Kidney (tissue), 22 donors: ENCODE measurements at places on chromosomes 13 and 19. TPM values are rescaled to one million over a fixed set of nuclear protein-coding genes. Genes with fewer than 3 reads are reported as not detected.

GRCh38 chr13:72100339-72100738 is 233.3 kb upstream of the DACH1 start:
- no peak overlapping the region for H3K27ac ChIP-seq
- H3K27me3 ChIP-seq, result no peaks in the 10 kb centered on the region
- no peak overlapping the region for H3K4me3 ChIP-seq
- no peaks in the 10 kb centered on the region for H3K4me1 ChIP-seq

CFAP97D2 gene
- not detected for total RNA-seq

APOC4 gene
- not detected for total RNA-seq

FFAR3 gene
- total RNA-seq, result not detected

CGB1 gene
- not detected for total RNA-seq

DNA sequence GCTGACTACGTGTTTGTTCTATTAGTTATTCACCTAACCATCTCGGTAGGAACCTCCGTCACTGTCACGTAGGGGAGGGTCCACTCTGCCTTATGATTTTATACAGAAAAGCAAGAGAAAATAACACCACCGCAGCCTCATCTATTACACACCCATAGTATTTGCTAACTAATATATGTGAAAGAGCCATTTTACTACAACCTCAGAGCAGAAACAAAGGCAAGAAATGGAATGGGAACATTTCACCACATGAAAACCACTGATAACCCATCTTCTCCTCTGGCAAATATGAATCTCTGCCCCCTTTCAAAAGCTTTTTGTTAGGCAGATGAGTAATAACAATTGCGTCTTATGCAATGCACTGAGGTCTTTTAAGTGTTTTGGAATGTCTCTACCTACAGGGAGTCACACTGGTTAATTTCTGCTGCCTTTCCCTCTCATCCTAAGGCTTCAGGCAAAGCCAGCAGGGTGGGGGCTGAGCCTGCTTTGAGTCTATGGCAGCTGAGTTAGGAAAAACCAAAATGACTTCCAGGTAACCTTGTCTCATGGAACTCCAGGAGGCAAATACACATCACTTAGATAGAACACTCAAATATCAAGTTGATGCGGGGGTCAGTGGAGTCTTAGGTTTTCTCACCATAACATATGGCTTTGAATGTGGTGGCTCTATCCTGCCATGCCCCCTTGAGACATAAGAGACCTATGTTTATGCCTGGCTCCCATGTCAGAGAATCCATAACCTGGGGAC is 15.0 kb downstream of the TSHZ3 start:
- H3K4me3 ChIP-seq, result no peak overlapping the region
- H3K27me3 ChIP-seq, result no peaks in the 10 kb centered on the region
- H3K4me1 ChIP-seq, result peaks cover 1% of the 10 kb centered on the region
- no peak for DNase-seq

- H3K36me3 ChIP-seq, result no peaks in the 10 kb centered on the region
- DNase-seq, result no peak
- peaks cover 85% of the 10 kb centered on the region for H3K27me3 ChIP-seq
- H3K4me1 ChIP-seq, result no peaks in the 10 kb centered on the region
- H3K4me3 ChIP-seq, result no peak within 1 kb of the TSS
Observed at GRCh38 chr13:78603240-78603957, at the start of gene POU4F1. POU4F1 (minus strand) TSS chr13:78603552; CDS start chr13:78603326, 226 bp downstream.

JAK3 gene
- 30.8 TPM for total RNA-seq

SLC25A15 gene
- 7.7 TPM for total RNA-seq

FGF21 gene
- total RNA-seq, result not detected

KCNN1 gene
- total RNA-seq, result 0.19 TPM

DNA sequence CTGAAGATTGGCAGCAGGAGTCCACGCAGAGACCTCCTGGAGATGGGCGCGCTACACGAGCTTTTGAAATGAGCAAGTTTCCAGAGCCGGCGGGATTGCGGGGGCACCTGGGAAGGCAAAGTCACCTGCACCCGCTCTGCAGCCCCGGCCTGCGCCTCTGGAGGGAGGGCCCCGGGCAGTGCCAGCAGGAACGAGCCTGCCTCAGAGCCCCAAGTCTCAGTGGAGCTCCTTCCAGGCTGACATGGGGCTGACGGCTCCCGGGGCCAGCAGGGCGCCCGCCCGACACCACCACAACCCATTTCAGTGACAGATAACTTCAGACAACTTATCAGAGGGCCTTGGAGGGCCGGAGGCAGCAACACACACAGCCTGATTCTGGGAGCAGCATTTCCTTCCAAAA is 45.0 kb downstream of the RASA3 start:
- no peaks in the 10 kb centered on the region for H3K4me1 ChIP-seq
- H3K27ac ChIP-seq, result no peak overlapping the region
- H3K36me3 ChIP-seq, result no peaks in the 10 kb centered on the region
- DNase-seq, result no peak
- H3K4me3 ChIP-seq, result no peak overlapping the region

SELENOW gene
- 254 TPM for total RNA-seq

DNA sequence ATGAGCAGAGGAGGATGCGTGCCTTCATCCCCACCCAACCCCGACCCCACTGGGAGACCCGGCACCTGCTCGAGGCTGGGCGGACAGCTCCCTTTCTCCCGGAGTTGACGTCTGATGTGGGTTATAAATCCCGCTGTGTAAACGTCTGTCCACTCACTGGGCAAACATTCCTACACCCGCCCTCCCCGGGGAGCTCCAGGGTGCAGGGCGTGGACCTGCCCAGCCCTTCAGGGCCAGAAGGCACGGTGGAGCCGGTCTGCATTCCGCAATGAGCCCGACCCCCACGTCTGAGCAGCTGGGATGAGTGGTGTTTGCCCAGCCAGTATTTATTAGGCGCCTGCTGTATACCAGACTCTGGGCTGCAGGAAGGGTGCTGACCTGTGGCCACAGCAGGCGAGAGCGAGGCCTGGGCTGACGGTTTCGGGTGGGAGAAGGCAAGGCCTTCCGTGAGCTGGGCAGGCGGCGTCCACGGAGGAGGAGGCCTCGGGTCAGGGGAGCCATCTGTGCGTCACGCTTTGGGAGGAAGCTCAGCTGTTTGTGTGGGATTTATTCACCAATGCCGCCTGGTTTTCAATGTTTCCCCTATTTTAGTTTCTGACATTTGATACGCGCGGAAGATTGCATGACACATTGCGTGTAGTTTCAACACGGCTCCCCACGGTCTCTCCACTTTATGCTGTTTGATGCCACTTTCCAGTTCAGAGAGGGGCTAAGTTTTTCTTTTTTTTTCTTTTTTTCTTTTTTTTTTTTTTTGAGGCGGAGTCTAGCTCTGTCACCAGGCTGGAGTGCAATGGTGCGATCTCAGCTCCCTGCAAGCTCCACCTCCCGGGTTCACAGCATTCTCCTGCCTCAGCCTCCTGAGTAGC is 2.0 kb downstream of the MISP start:
- no peaks in the 10 kb centered on the region for H3K27me3 ChIP-seq
- H3K27ac ChIP-seq, result peak overlapping the region; percentile 59
- H3K36me3 ChIP-seq, result no peaks in the 10 kb centered on the region
- peak; percentile 94 for DNase-seq
- no peak overlapping the region for H3K4me3 ChIP-seq
- H3K4me1 ChIP-seq, result no peaks in the 10 kb centered on the region

DNA sequence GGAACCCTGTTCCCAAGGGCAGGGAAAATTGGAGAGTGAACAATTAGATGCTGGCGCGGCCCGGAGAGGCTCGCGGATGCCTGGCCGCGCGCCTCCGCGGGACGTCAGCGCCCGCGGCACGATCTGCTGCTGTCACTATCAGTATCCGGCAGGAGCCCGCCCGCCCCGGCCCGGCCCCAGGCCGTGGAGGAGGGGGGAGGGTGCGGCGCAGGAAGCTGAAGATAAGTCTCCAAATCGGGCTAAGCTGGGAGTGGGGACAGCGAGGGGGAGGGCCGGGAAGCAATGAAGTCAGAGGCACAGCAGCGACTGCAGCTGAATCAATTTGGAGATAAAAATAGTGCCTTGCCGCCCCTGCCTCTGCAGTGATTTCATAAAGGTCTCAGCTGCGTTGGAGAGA is 441.5 kb upstream of the KLF12 start:
- DNase-seq, result peak; percentile 85
- H3K27ac ChIP-seq, result no peak overlapping the region
- peak overlapping the region; percentile 43 for H3K4me3 ChIP-seq
- no peaks in the 10 kb centered on the region for H3K36me3 ChIP-seq

DNA sequence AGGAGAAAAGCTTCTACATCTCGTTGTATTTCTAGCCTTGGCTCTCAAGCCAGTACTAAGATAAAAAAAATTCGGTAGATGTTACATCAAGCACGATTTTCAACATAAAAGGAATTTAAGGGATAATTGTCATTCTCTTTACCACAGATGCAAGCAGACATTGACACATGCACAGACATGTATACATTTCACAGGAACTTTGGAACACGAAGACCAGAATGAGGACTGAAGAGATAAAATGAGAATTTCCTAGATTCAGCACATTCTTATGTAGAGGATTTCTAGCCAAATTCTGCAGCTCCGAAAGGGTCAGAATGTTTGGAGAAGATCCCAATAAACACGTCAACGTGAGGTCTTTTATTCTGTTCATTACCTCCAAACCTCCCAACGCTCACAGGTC is 284.5 kb upstream of the ARGLU1 start:
- H3K36me3 ChIP-seq, result no peaks in the 10 kb centered on the region
- no peaks in the 10 kb centered on the region for H3K4me1 ChIP-seq
- no peak for DNase-seq

ZSCAN1 gene
- 0.98 TPM for total RNA-seq

GRCh38 chr19:8396563-8397203 is 6.5 kb downstream of the RAB11B start:
- DNase-seq, result no peak
- peak overlapping the region; percentile 16 for H3K27ac ChIP-seq
- no peaks in the 10 kb centered on the region for H3K27me3 ChIP-seq
- H3K4me1 ChIP-seq, result no peaks in the 10 kb centered on the region
- no peaks in the 10 kb centered on the region for H3K36me3 ChIP-seq

- no peaks in the 10 kb centered on the region for H3K27me3 ChIP-seq
- no peak overlapping the region for H3K4me3 ChIP-seq
- no peak for DNase-seq
- peaks cover 5% of the 10 kb centered on the region for H3K36me3 ChIP-seq
Observed at GRCh38 chr13:20779405-20779804, 5.6 kb upstream of the EEF1AKMT1 start.

CYP2A6 gene
- total RNA-seq, result not detected

DNA sequence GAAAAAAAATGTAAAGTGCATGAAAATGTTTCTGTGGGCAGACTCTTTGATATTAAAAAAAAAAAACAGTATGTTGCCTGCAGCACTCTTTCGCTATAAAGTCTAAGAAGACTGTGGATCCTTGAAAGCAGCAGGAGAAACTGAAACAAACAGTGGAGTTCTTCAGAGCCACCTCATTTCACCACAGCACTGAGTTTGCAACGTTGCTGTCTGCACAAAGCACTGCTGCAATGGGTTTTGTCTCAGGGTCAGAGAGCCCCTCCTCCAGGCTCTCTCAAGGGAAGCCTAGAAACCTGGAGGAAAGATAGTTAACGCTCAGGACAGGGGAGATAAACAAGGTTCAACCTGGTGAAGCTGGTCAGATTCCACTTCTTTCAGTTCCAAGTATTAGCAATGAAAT is 248.7 kb downstream of the EFNB2 start:
- DNase-seq, result no peak
- no peaks in the 10 kb centered on the region for H3K27me3 ChIP-seq
- H3K4me3 ChIP-seq, result no peak overlapping the region
- H3K36me3 ChIP-seq, result no peaks in the 10 kb centered on the region

GRCh38 chr13:22062478-22063205 is 391.8 kb downstream of the FGF9 start:
- H3K27me3 ChIP-seq, result no peaks in the 10 kb centered on the region
- H3K27ac ChIP-seq, result no peak overlapping the region
- no peak overlapping the region for H3K4me3 ChIP-seq
- H3K36me3 ChIP-seq, result no peaks in the 10 kb centered on the region

DNA sequence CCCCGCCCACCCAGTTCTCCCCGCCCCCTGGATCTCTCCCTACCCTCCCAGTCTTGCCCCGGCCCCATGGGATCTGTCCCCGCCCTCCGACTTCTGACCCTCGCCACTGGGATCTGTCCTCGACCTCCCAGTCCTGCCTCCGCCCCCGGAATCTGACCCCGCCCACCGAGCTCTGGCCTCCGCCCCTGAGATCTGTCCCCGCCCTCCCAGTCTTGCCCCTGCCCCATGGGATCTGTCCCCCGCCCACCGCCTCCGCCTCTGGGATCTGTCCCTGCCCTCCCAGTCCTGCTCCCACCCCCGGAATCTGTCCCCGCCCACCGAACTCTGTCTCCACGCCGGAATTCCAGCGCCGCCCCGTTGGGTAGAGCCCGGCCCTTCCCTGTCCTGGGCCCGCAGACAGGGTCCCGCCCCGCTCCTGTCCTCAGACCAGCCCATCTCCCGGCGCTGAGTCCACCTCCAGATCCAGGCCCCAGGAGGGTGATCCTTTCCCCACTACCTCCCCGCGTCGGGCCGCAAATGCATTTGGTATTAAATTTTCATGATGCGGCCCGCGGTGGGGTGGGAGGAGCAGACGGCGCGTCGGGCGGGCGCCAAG is 1.5 kb upstream of the SLC17A7 start:
- DNase-seq, result peak; percentile 90
- peak overlapping the region; percentile 58 for H3K4me3 ChIP-seq
- H3K4me1 ChIP-seq, result no peaks in the 10 kb centered on the region
- H3K27ac ChIP-seq, result peak overlapping the region; percentile 78

- no peaks in the 10 kb centered on the region for H3K27me3 ChIP-seq
- no peak for DNase-seq
- H3K4me3 ChIP-seq, result no peak overlapping the region
- no peak overlapping the region for H3K27ac ChIP-seq
Observed at GRCh38 chr13:110097013-110097412, 209.9 kb downstream of the COL4A1 start.

- peak; percentile 22 for DNase-seq
- no peak overlapping the region for H3K27ac ChIP-seq
- H3K4me3 ChIP-seq, result no peak overlapping the region
- peaks cover 46% of the 10 kb centered on the region for H3K27me3 ChIP-seq
- no peaks in the 10 kb centered on the region for H3K36me3 ChIP-seq
Observed at GRCh38 chr19:42175952-42176648, 41.4 kb downstream of the DEDD2 start.

DNA sequence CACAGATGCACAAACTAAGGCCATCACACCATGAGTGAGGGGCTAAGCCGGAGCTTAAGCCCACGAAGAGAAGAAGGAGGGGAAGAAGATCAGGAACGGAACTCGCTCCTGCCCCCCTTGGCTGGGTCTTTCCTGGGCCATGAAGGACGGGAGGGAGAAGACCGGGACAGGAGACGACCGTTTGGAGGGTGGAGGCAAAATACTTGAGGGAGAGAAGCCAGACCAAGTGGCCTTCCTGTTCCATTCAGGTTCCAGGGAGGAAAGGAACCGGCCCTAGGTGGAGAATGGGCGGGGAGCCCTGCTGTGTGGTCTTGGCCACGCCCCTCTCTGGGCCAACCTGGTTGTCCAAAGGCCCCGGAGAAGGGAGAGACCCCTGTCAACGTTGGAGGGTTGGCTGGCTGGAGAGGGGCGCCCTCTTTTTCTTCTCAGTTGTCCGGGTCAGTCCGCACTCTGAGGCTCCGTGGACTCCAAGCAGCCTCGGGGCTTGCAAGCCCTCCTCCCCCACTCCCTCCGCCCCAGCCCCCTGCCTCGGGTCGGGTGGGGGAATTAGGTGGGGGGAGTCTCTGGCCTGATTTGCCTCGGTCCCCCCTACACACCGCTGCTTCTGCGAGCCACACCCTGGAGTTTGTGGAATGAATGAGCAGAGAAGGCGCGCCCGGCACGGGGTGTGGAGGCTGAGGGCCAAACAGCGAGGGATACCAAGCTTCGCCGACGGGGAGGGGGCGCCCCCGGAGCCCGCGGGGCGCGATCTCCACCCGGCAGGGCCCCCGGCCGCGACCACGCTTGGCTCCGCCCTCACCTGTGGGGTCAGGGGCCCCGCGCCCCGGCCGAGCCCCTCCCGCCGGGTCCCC is 757 bp downstream of the FBN3 start:
- DNase-seq, result peak; percentile 93
- H3K36me3 ChIP-seq, result no peaks in the 10 kb centered on the region
- no peak overlapping the region for H3K27ac ChIP-seq
- H3K4me1 ChIP-seq, result no peaks in the 10 kb centered on the region
- no peak overlapping the region for H3K4me3 ChIP-seq
- H3K27me3 ChIP-seq, result no peaks in the 10 kb centered on the region
